HepG2 (cell line): ENCODE measurements at places on chromosomes 2 and 18. TPM values are rescaled to one million over a fixed set of nuclear protein-coding genes. Genes with fewer than 3 reads are reported as not detected.

DNA sequence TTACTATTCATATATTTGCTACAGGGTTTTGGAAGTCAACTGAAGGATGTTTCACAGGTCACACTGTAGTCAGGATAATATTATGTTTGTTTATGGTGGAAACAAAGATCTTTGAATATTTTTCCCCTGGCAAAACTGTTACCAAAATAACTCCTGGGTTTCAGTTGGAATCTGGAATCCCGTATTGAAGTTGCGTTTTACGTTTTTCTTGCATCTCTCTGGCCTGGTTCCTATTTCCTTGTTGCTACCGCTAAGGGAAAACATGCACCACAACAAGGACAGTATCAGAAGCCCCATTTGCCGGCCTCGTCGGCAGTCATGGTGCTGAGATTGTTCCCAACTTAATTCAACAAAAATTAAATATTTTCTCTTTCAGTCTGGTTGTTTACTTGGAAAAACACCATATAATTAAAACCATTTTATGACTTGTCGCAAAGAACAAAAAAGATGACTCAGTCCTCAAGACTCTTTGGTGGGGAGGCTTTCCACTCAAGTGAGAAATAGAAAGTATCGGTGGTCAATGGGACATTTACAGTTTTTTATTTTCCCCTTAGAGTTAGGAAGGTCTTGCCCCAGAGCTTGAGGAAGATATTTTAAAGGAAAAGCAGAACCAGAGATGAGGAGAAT is 42.3 kb downstream of the EN1 start:
- no peaks in the 10 kb centered on the region for H3K36me3 ChIP-seq
- no peaks in the 10 kb centered on the region for H3K4me1 ChIP-seq
- peaks cover 39% of the 10 kb centered on the region for H3K27me3 ChIP-seq
- H3K27ac ChIP-seq: no peak overlapping the region
- no peak for DNase-seq

GRCh38 chr18:46174342-46175041 is 70.3 kb downstream of the HAUS1 start:
- H3K27ac ChIP-seq: peak overlapping the region; percentile 86
- H3K4me1 ChIP-seq: peaks cover 39% of the 10 kb centered on the region

The ABCG5 gene
- 5.8 and 15.1 TPM in 2 replicates for total RNA-seq

The IL37 gene
- total RNA-seq: not detected in 2 replicates

- no peaks in the 10 kb centered on the region for H3K36me3 ChIP-seq
- peaks cover 48% of the 10 kb centered on the region for H3K4me1 ChIP-seq
- H3K27ac ChIP-seq: no peak overlapping the region
- H3K27me3 ChIP-seq: peaks cover 10% of the 10 kb centered on the region; the same call in 1 of the 3 replicates
- DNase-seq: no peak
These were observed 657 bp downstream of the ATP8B1 start for GRCh38 chr18:57802213-57803102.

DNA sequence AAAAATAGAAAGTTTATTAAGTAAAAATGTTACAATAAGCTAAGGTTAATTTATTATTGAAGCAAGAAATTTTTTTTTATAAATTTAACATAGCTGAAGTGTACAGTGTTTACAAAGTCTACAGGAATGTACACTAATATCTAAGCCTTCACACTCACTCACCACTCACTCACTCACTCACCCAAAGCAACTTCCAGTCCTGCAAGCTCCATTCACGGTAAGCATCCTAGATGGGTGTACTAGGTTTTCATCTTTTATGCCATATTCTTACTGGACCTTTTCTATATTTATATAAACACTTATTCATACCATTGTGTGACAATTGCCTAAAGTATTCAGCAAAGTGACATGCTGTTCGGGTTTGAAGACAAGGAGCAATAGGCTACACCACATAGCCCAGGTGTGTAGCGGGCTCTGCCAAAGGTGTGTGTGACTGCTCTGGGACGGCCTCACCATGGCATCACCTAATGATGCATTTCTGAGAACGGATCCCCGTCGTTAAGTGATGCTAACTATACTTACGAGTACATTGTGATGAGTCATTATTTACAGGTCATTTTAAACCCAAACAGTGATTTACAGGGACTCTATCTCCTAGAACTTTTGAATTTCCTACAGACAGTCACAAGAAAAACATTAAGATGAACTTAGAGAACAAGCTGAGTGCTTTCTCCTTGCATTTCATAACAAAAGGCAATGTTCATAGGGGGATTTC is 76.3 kb upstream of the ID2 start:
- no peak overlapping the region for H3K27ac ChIP-seq
- DNase-seq: no peak
- H3K27me3 ChIP-seq: no peaks in the 10 kb centered on the region
- no peak overlapping the region for H3K4me3 ChIP-seq
- peaks cover 61% of the 10 kb centered on the region for H3K4me1 ChIP-seq

The METTL21A gene
- total RNA-seq: 61.2 and 65.1 TPM in 2 replicates

The BCL11A gene
- not detected in 2 replicates for total RNA-seq

GRCh38 chr2:69790601-69790959 is 38.9 kb upstream of the GMCL1 start:
- H3K27ac ChIP-seq: no peak overlapping the region
- H3K4me3 ChIP-seq: no peak overlapping the region
- peaks cover 35% of the 10 kb centered on the region for H3K4me1 ChIP-seq
- peaks cover 14% of the 10 kb centered on the region for H3K36me3 ChIP-seq
- H3K27me3 ChIP-seq: no peaks in the 10 kb centered on the region

DNA sequence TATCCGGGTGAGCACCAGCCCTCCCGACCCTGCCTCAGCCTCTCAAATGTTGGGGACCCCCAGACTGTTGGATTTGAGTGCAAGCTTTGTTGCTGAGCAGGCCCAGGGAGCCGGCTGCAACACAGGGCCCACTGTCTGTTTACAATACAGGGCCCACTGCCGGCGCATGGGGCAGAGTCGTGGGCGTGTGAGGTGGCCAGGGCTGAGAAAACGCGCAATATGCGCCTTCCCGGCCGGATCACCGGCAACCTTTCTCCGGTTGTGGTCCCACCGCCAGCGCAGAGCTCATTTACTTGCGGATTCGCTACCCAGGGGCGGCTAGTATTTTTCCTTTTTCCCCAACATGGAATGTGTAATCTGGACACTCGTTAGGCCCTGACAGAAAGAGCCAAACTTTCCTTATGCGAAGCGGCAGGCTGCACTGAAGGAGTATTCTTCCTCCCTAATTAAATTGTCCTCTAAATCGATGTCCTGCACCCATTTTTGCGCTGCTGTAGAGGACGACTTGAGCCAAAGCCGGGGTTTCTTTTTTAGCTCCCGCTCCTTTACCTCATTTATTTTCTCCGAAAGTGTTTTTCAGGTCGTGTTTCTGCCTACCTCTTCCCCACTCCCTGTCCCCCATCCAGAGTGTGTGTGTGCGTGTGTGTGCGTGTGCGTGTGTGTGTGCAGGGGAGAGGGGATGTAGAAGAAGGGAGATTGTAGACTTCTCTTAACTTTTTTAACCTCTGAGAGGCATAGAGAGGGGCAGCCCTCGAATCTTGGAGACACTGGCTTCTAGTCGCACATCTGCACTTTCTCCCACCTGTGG is 2.7 kb downstream of the OTX1 start:
- peaks cover 20% of the 10 kb centered on the region for H3K36me3 ChIP-seq
- no peak for DNase-seq
- H3K4me3 ChIP-seq: no peak overlapping the region
- H3K27ac ChIP-seq: no peak overlapping the region

GRCh38 chr18:44779753-44780292 is 99.1 kb downstream of the SETBP1 start:
- no peak overlapping the region for H3K27ac ChIP-seq
- no peaks in the 10 kb centered on the region for H3K27me3 ChIP-seq
- H3K4me1 ChIP-seq: peaks cover 29% of the 10 kb centered on the region
- H3K36me3 ChIP-seq: no peaks in the 10 kb centered on the region
- no peak overlapping the region for H3K4me3 ChIP-seq

DNA sequence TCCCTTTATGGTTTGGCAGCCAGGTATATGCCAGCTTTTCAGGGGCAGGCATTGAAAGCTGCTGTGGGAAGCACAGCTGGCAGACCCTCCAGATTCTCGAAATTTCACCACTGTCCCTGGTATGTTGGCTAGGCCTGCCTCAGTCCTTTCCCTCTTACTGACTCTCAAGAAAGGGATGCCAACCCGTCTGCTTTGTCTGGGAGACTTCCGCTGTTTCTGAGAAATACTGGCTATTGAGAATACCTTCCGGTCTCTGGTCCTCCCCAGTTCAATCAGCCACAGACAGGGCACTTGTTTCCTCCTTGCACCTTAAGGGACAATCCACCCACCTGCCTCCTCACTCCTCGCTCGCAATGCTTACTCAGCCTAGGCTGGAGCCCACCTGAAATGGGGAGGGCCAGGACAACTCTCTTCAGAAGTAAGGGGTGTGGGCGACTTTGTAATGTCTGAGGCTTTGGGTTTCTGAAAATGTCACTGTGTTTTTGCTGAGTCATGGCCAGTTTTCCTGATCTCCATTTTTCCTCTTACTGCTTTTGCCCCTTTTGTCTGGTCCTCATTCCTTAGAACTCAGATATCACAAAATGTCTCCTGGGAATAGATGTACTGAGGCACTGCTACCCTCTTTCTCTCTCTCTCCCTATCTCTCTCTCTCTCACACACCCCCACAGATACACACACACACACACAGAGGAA is 571.1 kb downstream of the TNS1 start:
- no peak overlapping the region for H3K27ac ChIP-seq
- 0 out of 2 replicates have a peak, but pooled peaks cover 2% of the 10 kb centered on the region for H3K27me3 ChIP-seq
- no peak overlapping the region for H3K4me3 ChIP-seq
- no peaks in the 10 kb centered on the region for H3K36me3 ChIP-seq
- DNase-seq: no peak

DNA sequence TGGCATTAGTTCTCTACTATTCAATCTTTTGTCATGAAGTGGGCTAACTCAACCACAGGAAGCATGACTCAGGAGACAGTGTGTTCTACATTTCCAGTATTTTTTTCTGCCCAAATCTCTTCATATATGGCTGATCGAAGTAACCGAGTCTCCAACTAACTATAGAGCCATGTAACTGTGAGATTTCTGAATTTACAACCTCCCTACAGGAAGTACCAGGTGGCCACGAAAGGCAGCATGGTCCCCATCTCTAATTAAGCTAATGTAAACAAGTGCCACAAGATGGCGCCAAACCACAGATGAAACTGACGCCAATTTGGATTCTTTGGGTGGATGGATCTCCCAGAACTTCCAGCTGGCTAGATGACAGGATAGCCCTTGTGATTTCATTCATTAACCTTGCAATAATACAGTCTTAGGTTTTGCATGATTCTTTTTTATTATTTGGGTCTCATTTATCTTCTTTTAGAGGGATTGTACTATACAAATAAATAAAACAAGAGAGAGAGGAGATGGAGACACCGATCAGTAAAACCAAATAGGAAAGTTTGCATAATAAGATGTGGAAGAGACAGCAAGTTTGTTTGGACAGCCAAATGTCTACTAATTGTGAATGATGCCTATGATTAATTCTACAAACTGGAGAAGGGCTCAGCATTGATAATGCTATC is 18.3 kb upstream of the ARHGAP15 start:
- H3K27ac ChIP-seq: no peak overlapping the region
- H3K27me3 ChIP-seq: no peaks in the 10 kb centered on the region
- no peaks in the 10 kb centered on the region for H3K4me1 ChIP-seq
- DNase-seq: peak; percentile 68
- H3K4me3 ChIP-seq: no peak overlapping the region
- no peaks in the 10 kb centered on the region for H3K36me3 ChIP-seq

- no peaks in the 10 kb centered on the region for H3K36me3 ChIP-seq
- no peaks in the 10 kb centered on the region for H3K4me1 ChIP-seq
- no peak for DNase-seq
- no peak overlapping the region for H3K4me3 ChIP-seq
- H3K27ac ChIP-seq: no peak overlapping the region
- no peaks in the 10 kb centered on the region for H3K27me3 ChIP-seq
These were observed 439.4 kb upstream of the CDH19 start for GRCh38 chr18:67043276-67043675.

The SLC30A3 gene
- 0.38 TPM in 1 of 2 replicates, not detected in the other for total RNA-seq

The CD207 gene
- total RNA-seq: 0.09 and 0.27 TPM in 2 replicates

- no peaks in the 10 kb centered on the region for H3K4me1 ChIP-seq
- no peak for DNase-seq
- no peak overlapping the region for H3K4me3 ChIP-seq
These were observed 24.9 kb upstream of the NBEAL1 start for GRCh38 chr2:202989749-202990148.

DNA sequence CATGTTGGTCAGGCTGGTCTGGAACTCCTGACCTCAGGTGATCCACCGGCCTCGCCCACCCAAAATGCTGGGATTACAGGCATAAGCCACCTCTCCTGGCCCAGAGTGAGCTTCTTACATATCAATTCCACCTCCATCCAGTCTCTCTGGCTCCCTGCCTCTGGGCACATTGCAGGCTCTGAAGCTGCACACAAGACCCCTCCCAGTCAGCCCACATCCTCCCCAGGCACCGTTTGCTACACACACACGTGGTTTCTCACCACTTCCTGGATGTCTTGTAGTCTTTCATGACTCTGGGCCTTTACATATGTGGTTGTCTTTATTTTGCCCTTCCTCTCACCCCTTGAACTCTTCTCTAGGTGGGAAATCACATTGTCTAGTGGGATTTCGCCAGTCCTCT is 64.0 kb upstream of the CABLES1 start:
- H3K27ac ChIP-seq: no peak overlapping the region
- no peaks in the 10 kb centered on the region for H3K27me3 ChIP-seq
- H3K36me3 ChIP-seq: no peaks in the 10 kb centered on the region
- no peak overlapping the region for H3K4me3 ChIP-seq

The RASGRP3 gene
- total RNA-seq: not detected in 2 replicates

GRCh38 chr2:85787282-85787980 is 33.6 kb downstream of the ATOH8 start:
- H3K36me3 ChIP-seq: no peaks in the 10 kb centered on the region
- DNase-seq: no peak
- peaks cover 38% of the 10 kb centered on the region for H3K4me1 ChIP-seq

- H3K27me3 ChIP-seq: no peaks in the 10 kb centered on the region
- H3K4me3 ChIP-seq: no peak overlapping the region
- no peaks in the 10 kb centered on the region for H3K36me3 ChIP-seq
- peak overlapping the region; percentile 83 for H3K27ac ChIP-seq
These were observed 88.5 kb upstream of the UXS1 start for GRCh38 chr2:106282462-106283170.

DNA sequence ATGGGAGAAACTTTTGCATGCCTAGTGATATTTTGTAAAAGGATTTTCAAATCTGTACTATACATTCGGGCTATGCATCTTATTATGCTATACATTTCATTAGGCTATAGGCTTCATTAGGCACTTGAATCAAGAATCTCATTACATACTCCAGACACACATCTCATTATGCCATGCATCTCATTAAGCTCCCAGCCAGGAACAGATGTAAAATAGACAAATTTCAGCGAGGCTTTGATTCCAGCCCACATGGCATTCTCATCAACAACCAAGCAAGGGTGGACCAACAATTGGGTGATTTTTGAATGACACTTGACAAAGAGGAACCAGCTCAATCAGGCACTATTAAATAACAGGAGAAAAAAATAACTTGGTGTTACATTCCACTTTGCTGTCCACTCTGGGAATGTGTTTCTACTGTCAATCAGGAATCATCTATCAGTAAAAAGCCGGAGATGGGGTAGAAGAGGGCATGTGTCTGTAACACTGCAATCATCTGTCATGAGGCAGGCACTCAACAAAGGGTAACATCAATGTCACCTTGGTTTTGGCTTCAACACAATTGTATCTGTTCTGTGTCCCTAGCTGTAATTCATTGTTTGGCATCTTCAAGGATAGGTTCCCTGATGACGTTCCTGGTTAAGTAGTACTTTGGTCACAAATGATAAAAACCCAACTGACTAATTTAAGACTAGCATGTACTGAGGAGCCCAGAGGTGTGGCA is 498.6 kb downstream of the EPHA4 start:
- H3K4me1 ChIP-seq: no peaks in the 10 kb centered on the region
- DNase-seq: no peak
- H3K4me3 ChIP-seq: no peak overlapping the region
- no peaks in the 10 kb centered on the region for H3K27me3 ChIP-seq
- no peak overlapping the region for H3K27ac ChIP-seq

- peak overlapping the region; percentile 100 for H3K4me3 ChIP-seq
- H3K27me3 ChIP-seq: no peaks in the 10 kb centered on the region; the same call in 1 of the 3 replicates
- H3K27ac ChIP-seq: peak overlapping the region; percentile 84
These were observed 542 bp downstream of the PGAP1 start for GRCh38 chr2:196925768-196926561.
